ENCODE measurements at places on chromosomes 2 and 18.

GRCh38 chr2:53633441-53633840 lies 134.2 kb upstream of the CHAC2 start:
- no peak for DNase-seq

DNA sequence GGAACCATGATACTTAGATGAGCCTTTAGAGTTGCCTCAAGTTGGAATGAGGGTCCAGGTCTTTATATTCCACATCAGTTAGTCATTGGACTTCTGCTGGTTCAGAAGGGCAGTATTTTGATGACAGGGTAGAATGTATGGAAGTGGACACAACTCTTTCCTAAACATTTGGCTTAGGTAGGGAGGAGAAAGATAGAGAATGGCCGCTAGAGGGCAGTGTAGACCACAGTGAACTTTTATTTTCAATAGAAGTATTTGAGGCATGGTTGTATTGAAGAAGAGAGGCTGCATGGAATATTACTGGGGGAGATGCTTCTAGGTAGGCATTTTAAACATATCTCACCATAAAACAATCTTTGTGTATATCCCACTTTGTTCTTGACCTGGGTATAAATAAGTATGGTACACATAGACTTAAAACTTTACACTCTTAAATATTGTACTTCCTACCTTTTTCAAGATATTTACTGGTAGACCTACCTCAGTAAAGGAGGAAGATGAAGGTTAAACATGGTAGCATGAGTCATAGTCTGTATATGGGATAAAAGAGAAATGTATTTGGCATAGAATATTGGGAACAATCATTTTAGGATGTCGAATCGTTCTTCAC lies 497.6 kb upstream of the FAM98A start:
- DNase-seq, result peak; percentile 30

GRCh38 chr2:100882645-100883613 lies 63.0 kb downstream of the NPAS2 start:
- DNase-seq, result no peak

DNA sequence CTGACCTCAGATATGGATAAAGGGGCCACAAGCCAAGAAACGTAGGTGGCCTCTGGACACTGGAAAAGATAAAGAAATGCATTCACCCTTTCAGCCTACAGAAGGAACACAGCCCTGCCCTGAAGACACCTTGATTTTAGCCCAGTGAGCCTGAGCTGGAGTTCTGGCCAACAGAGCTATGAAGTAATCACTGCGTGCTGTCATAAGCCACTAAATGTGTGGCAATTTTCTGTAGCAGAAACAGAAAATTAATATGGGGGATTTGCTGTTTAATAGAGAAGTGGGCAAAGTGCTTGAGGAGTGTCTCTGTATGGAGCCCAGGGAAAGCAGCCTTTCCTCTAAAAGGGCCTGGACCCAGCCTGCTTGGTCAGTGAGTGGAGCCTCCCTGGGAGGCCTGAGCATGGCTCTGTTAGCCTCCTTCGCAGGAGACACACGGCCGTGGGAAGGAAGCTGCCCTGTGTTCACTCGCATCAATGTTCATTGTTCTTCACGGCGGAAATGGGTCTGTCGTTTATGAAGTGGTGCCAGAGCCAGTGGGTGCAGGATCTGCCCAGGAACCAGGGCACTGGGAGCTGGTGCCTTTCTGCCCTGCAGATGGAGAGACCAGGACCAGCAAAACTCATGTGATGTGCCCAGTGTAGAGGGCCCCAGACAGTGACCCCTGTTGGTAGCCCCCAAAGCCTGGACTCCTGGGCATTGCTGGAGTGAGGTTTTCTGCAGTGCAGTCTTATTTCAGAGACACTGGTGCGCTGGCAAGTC lies 268.9 kb downstream of the NDUFA10 start:
- no peak for DNase-seq

- DNase-seq, result no peak
These were observed 42.6 kb upstream of the MAPRE2 start for GRCh38 chr18:34998661-34999060.

DNA sequence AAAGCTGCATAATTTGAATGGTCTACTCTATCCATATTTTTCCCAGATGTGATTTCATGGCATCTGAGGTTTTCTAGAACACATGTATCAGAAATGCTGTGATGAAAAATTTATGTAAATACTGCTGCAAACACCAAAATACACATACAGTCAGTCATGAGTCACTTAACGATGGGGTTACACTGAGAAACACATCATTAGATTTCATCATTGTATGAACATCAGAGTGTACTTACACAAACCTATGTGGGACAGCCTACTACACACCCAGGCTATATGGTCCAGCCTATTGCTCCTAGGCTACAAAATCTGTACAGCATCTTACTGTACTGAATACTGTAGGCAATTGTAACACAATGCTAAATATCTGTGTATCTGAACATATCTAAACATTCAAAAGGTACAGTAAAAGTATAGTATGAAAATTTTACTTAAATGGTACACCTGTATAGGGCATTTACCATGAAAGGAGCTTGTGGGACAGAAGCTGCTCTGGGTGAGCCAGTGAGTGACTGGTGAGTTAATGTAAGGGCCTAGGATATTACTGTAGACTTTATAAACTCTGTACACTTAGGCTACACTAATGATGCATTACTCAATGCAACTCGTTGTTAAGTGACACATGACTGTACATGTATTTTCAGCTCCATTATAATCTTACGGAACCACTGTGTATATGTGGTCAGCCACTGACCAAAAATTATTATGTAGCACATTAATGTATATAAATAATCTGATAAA lies 33.5 kb downstream of the PNO1 start:
- no peak for DNase-seq

DNA sequence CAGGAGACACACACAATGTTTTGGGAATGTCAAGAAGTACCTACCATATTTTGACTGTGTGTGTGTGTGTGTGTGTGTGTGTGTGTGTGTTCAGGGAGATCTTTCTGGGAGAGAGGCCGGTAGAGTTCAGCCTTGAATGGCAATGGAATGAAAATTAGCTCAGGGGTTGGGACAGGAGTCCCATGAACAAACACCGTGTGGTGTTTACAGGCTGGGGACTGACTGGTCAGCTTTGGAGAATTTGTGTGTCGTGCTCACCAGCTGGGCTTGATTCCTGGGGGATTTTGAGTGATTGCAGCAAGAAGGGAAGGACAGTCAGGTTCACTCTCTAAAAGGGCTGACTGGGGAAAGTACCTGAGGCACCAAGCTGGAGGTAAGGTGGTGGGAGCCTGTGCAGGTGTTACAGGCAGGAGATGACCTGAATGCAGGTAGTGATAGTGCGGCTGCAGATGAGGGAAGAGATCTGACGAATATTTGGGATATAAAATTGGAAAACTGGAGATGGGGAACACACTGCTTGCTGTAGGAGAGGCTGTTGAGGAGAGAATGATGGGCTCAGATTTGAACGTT lies 2.5 kb upstream of the ADNP2 start:
- DNase-seq, result no peak

DNA sequence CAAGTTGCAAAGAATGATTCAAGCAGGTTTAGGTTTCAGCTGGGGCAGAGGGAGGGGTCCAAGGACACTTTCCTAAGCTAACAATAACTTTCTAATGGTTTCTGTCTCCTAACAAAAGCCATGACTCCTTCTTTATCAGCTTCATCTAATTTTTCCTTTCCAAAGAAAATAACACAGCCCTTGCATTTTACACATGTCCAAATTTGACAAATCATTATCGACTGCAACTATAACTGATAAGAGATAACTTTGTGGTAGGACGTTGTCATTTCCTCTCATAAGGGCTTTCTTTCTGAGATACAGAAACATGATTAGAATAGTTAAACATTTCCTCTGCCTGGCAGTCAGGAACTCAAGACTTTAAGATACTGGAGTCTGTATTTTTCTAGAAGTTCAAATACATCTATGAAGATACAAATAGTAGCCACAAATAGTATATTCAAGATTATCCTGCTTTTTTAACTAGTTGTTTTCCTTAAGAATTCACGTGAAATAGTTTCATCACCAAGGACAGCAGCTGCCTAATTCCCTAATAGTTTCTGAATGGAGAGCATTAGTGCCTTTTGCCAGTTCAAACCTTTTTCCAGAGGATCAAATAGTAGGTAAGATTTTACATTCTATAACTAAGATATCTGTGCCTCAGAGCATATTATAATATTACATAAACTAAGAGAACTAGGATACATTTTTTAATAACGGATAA lies 263.2 kb downstream of the EXOC6B start:
- DNase-seq, result no peak

DNA sequence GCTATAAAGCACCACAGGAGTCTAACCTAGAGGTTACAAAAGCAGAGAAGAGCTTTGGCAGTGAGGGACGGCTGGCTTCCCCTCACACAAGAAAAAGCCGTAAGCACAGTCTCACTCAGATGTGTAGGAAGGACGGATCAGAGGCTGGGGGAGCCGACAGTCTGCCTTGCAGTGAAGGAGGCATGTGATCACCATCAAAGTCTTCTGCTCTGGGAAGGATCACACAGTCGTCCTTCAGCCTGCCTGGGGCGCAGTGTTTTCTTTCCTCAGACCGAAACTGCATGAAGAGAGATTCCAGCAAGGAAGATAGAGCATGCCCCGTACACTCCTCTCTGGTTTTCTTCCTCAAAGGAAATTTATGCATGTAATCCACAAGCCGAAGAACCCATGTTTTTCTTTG lies 24.1 kb downstream of the GATA6 start:
- no peak for DNase-seq

- no peak for DNase-seq
These were observed 52.0 kb downstream of the CXCR4 start for GRCh38 chr2:136065907-136066306.

DNA sequence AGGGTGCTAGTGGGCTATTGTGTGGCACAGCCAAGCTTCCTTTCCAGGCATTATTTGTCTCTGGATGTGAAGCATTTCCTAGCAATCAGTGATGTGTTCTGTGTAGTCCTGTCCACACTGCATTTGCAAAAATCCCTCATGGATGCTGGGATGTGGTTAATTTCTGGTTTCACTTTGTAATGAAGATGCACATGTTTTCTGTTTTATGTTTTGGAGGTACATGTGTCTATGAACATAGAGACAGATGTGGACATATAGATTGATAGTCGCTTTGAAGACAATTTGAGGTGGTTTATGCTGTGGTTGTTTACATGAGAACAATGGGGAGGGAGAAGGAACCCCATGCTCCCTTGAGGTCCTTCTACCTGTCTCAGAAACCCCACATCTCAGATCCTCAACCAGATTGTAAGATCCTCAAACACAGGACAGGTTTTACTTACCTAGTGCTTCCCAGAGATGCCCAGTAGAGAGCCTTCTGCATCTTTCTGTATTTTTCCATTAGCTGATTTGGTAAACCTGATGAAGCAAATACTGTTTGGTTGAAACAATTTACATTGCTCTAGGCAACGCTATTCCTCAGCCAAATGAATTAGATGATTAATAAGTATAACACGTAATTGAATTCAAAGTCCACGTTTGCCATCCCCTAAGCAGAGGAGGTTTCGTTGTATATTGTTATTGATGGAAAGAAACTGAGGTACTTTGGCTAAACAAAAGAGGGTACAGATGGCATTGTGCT lies 204.4 kb downstream of the SPP2 start:
- no peak for DNase-seq
